Natural killer cell treated with Interleukin-12 subunit alpha and Interleukin-12 subunit beta and Interleukin-15 and Interleukin-18, amount 100 ng/mL, for 72 hours (primary cell): ENCODE measurements at places on chromosomes 1 and 21. TPM values are rescaled to one million over a fixed set of nuclear protein-coding genes. Genes with fewer than 3 reads are reported as not detected.

Gene NMNAT2
- not detected for total RNA-seq

Gene RUNX1
- 67.8 TPM for total RNA-seq

Gene YBX1
- 670 TPM for total RNA-seq

Gene CD53
- 357 TPM for total RNA-seq

Gene GCSAML
- total RNA-seq, result 3.3 TPM

Gene PLA2G2A
- not detected for total RNA-seq

Gene CHIA
- total RNA-seq, result not detected

Gene CORT
- total RNA-seq, result 0.45 TPM

DNA sequence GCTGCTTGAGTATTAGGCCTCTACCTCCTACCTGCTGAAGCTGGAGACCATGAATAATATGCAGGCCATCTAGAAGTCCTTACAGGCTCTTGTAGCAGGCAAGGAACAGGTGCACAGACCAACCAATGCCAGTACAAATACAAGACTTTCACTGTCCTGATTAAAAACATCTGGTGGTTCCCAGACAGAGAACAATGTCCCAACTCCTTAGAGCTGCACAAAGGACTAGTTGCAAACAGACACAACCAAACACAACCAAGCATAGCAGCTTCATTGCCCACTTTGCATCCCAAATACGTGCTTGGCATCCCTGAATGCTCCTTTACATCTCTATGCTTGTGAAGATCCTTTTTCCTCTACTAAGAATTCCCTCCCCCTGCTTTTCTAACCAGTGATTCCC, 98.1 kb upstream of the CXADR start:
- no peak for DNase-seq

DNA sequence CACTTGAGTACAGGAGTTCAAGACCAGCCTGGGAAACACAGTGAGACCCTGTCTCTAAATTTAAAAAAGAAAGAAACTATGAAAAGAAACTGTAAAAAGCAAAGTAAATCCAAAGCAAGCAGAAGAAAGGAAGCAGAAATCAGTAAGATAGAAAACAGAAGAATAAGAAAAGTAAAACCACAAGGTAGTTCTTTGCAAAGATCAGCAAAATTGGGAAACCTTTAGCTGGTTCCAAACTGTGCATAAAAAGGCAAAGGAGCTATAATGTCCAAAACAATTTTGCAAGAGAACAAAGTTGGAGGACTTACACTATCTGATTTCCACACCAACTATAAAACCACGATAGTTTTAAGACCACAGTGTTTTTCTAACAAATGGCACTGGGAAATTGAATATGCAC, 218.8 kb downstream of the RPS6KC1 start:
- DNase-seq, result no peak

- DNase-seq, result no peak
Measured at GRCh38 chr1:23384312-23385058, 14.8 kb upstream of the ZNF436 start.

DNA sequence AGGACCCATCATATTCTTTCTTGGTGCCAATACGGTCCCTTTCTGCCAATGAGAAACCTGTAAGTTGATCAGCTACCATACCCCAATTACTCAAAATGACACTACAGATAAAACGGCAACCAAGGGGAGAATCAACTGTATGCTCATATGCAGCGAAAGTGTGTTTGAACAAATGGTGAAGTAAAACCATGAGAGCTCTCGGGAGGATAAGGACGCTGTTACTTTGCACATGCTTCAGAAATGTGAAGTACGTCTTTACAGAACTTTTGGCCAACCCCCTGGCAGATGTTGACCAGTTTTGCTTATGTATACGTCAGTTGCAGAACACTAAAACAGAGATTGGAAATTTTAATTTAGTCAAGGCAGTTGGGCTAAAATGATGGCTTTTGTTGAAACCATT, 79.6 kb downstream of the PROX1 start:
- DNase-seq, result no peak

DNA sequence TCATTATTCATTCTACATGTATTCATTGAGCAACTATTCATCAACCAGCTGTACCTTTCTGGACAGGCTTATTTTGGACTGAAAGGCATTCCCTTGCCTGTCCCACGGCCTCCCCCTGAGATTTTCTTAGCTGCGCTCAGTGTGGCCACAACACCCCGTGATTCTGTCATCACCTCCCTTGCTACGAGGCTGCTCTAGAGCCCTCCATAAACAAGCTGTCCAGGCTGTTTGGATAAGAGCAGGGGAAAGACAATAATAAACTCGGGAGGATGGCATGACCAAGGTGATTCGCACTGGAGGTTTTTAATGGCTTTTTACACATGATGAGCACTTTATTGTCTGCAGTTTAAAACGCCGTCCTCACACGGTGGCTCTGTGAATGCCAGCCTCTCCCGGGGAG, 139.7 kb downstream of the ROR1 start:
- no peak for DNase-seq

DNA sequence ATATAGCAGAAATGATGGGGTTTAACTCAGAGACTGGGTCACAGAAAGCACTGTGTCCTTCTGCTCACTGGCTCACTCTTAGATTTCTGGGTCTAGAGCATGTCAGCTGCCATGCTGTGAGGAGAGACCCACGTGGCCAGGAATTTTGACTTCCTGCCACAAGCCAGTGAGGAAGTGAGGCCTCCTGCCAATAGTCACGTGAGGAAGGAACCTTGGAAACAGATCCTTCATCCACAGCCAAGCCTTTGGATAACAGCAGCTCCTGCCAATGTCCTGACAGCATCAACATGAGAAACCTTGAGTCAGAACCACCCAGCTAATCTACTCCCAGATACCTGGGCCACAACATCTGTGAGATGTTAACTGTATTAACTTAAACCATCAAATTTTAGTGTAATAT, 114.5 kb upstream of the PLPPR5 start:
- DNase-seq, result no peak

DNA sequence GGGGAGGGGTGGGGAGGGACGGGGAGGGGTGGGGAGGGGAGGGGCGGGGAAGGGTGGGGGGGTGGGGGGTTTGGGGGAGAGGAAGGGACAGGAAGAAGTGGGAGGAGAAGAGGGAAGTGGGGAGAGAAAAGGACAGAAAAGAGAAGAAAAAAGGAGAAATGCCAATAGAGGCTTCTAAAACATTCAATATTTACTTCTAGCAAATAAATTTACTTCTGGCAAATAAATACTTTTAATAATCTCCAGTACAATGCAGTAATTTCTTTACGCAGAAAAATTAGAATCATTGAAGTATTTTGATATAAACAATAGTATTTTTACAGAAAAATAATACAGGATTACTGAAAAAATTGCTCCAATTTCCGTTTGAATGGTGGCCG, 9.4 kb upstream of the GPR161 start:
- no peak for DNase-seq

GRCh38 chr1:84504580-84505492, 1.4 kb upstream of the SPATA1 start:
- DNase-seq, result no peak

GRCh38 chr1:154944401-154945159, 8.1 kb upstream of the PMVK start:
- no peak for DNase-seq

DNA sequence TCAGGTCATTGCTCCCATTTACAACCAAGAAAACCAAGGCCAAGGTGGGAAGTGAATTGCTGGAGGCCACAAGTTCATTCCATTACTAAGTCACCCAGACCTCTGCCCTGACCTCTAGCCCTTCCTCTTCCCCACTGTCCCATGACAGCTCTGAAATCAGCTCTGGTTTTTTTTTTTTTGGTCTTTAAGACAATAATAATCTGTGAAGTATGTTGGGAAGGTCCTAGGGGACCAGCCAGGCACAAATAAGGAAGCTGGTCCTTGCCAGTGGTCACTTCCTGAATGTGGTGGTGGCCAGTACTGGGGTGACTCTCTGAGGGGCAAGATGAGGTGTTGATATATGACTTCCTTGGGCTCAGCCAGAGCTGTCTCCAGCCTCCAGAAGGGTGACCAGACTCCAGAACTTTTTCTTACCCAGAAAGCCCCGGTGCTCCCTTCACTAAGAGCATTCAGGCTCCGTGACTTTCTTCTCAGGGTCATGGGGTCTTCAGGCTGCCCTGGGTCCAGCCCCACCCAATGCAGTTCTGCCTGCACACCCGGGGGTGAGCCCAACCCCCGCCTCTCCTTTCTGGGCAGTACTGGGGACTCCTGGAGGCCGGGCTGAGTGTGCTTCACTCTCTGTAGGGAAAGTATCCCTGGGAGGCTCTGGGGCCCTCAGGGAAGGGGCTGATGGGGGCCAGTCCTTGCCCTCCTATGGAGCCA, 159.6 kb downstream of the PTPRU start:
- no peak for DNase-seq

GRCh38 chr1:210257698-210258529, 25.3 kb downstream of the SERTAD4 start:
- DNase-seq, result no peak

DNA sequence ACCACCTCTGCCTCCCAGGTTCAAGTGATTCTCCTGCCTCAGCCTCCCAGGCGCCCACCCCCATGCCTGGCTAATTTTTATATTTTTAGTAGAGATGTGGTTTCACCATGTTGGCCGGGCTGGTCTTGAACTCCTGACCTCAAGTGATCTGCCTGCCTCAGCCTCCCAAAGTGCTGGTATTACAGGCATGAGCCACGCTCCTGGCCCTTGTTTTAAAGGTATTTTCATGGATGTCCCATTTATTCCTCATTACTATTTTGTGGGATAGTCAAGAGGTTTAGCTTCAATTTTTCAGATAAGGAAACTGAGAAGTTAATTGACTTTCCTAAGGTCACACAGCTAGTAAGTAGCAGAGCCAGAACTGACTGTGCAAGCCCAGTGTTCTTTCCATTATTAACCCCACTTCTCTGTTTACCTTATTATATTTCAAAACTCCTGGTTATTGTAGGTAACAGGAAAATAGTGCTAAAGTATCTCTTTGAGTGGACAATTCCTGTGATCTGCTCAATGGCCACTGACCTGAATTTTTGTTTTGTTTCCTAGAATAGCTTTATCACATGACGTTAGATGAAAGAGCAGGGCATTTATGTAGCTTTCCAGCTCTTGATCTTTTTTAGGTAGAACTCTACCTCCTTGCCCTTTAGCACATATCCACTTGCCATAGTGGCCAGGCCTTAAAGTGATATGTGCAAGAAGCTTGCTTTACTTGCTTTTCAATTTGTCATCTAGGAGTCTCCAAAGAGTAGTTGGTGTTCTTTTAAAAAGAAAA, 13.6 kb downstream of the ZYG11B start:
- no peak for DNase-seq

DNA sequence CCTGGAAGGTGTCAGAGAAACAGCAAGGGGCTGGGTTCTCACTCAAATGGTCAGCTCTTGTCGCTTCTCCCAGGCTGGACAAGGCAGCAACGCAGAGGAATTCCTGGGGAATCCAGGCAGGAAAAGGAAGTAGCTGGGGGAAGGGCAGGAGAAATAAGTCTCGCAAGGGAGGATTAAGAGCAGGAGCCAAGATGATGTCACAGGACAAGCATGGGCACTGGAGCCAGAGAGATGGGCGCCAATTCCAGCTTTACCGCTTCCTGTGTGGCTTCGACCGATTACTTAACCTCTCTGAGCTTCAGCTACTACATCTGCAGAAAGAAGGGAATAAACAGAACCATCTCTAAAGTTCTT, 70.5 kb downstream of the SSBP3 start:
- no peak for DNase-seq

DNA sequence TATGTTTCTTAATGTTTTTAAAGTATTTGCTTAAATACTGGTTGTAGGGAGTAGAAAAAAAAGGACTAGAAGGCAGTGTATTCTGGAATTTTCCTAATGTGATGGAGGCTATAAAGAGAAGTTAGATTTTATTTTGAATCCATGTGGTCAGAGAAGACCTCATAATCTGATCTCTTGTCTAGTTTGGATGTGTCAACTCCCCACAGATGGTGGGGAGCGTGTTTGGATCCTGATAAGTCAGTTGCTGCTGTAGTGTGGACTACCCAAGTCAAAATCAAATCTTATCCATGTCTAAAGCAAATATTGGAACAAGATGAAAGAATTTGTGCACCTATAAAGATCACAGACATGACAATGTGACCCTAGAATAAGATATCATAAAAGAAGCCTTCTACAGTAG, 918.0 kb downstream of the LTN1 start:
- no peak for DNase-seq

- no peak for DNase-seq
Measured at GRCh38 chr1:83931658-83932253, 67.2 kb downstream of the TTLL7 start.

GRCh38 chr1:183080406-183080805, 57.2 kb downstream of the LAMC1 start:
- DNase-seq, result no peak

GRCh38 chr1:11858968-11859871, 475 bp upstream of the NPPB start:
- peak; percentile 64 for DNase-seq

GRCh38 chr1:186965847-186966246, 137.1 kb downstream of the PLA2G4A start:
- no peak for DNase-seq

DNA sequence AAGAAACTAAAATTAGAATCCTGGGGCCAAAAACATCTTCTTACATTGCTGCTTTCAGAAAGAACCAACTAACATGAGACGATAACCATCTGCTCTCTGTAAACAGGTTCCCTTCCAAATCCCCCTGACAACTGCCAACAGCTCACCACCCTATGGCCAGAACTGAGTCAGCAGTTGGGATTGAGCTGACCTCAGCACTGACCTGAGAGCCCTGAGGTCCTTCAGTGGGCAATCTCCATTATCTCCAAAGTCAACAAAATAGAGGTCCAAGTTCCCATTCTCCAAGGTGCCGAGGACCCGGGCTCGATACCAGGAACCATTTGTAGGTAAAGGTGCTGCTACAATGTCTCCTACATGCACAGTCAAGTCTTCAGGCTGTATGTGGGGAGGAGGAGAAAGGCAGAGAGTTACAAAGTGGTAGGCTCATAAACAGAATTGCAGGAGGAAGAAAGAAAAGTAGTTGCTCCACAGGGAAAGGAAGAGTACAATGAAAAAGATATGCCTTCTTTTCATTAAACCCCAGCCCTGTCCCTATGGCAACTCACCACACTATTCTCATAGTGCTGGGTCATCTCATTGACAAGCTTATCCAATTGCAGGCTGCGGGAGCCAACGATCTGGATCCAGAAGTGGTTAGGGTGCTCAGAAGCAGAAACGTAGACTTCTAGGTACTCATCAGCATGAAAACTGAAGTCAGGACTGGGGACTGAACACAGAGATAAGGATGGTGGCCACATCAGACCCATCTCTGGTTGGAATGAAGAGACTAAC, 12.8 kb upstream of the MRPL9 start:
- DNase-seq, result no peak

GRCh38 chr1:204224655-204225054, 10.9 kb upstream of the GOLT1A start:
- DNase-seq, result no peak

DNA sequence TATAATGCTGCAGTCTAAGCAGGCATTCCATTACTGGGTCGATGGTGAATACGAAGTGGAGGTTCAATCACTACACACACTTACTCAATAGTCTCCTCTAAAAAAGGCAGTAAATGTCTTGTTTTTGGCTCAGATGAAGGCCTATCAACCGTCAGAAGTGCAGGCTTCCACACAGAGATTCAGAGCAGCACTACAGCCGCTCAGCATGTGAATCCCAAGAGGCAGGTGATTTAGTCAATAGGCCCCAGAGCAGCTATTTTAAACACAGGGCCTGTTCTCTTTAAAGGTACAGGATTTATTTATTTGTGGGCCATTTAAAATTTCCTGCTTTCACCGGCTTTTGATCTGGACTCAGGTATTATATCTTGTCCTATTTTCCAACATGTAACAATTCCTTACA, 293.7 kb downstream of the RGS7 start:
- DNase-seq, result no peak
